OCI-M1 (cell line): ENCODE measurements at places on chromosomes 2 and 18.

DNA sequence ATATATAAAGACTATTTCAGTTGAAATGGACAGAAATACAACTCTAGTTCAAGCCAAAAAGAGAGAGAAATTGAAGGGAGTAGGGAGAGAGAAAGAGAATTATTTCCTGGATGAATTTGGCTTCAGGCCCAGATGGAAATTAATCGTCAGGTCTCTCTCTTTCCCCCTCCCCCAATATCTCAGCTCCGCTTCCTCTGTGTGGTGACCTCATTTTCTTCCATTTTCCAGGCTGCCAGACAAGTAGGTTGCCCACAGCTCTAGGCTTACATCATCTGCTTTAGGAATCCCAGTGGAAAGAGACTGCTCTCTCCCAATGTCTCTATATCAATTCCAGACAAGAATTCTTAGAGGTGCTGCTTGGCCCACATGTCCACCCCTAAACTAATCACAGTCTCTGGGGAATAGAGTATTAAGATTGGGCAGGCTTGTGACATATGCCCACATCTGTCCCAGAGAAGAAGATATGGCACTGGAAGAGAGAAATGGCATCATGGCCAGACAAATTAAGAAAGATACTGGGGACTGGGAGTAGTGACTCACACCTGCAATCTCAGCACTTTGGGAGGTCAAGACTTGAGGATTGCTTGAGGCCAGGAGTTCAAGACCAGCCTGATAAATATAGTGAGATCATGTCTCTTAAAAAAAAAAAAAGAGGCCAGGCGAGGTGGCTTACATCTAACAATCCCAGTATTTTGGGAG is 37.2 kb upstream of the CFAP36 start:
- peak; percentile 21 for DNase-seq

DNA sequence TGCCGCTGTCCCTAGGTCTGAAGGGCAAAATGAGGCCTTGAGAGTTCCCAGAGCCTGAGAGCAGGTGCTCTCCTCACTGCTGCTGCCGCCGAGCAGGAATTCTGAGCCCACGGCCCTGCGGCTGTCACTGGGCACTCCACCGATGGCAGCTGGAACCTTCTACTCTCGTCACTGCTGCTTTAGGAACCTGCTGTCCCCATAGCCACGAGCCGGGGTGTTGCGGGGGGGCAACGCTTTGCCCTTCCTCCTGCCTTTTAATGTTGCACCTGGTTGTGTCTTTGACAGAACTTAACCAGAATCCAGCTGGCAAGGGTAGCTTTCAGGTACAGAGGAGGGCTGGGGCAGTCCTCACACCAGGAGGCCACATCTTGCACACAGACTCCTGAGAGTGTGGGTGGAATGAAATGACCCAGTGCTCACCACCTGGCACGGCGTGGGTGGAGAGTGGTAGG is 32.3 kb downstream of the NCK2 start:
- no peak for DNase-seq

GRCh38 chr2:20633001-20633400 is 17.9 kb downstream of the HS1BP3 start:
- no peak for DNase-seq

- no peak for DNase-seq
Observed at GRCh38 chr18:35122586-35123224, 81.5 kb downstream of the MAPRE2 start.

- DNase-seq, result no peak
Observed at GRCh38 chr2:46651363-46652099, 172.2 kb downstream of the TMEM247 start.

DNA sequence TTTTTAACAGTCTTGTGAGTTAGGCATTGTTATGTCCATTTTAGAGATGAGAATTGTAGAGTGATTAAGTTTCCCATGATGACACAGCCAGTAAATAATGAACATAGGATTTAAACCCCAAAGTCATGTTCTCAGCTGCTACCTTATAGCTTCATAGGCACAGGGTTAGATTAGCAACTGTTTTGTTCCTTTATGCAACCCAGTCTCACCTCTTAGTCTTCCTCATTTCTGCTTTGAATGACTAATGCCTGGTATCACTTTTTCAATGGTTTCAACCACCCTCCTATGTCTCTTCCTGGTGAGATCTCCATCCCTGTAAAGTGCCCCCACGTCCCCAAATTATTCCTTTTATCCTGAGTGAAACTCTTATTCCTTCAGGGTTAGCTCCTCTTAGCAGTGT is 44.3 kb downstream of the MFSD6 start:
- peak; percentile 26 for DNase-seq

DNA sequence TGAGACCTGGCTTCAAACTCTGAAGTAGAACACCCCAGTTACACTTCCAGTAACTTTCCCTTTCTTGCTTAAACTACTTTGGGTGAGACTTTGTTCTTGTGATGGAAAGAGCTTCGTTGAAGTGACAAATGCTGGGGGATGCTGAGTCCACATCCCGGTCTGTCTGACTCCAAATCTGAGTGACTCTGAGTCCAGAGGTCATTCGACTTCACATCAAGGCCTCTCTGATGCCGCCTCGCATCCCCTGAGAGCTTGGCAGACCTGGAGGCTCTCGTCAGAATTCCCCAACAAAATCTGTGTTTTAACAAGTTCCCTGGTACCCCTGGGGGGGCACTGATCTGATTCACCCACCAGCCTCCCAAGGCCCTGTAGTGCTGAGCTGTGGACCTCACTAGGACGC is 31.6 kb upstream of the ROCK2 start:
- DNase-seq, result no peak

DNA sequence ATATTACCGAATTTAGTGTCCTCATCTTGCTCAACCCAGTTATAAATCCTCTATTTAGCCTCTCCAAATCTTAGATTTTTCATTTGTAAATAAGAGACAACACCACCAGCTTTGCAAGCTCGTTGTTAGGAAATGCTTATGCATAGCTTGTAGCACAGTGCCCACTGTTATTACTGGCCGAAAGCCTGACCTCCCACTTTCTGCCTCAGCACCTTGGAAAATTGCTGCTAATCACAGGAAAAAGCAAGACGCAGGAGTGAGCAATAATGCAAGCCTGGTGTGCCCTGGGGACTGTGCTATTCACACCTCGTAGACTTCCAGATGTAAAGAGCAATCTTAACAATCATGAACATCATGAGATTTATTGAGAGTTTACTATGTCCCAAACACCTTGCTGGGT is 124.2 kb upstream of the ARL4C start:
- no peak for DNase-seq

- no peak for DNase-seq
Observed at GRCh38 chr2:96811917-96812316, 4.2 kb upstream of the CNNM3 start.

- no peak for DNase-seq
Observed at GRCh38 chr18:25710981-25711380, 359.0 kb upstream of the ZNF521 start.

DNA sequence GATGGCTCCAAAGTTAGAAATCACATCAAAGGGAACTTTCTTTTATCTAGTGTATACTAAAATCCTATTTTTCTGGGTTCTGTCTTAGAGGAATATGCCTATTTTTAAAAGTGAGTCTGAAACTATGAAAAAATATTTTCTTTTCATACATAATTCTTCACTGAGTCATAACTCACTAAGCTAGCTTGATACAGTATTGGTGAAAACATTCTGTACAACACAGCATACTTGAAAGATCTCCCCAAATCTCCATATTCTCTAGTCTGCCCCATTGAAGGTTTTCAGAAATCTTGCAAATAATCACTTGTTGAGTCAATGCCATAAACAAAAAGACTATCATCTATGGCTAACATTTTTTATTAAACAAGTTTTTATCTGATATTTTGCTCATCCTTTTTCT is 44.5 kb downstream of the COL3A1 start:
- no peak for DNase-seq

DNA sequence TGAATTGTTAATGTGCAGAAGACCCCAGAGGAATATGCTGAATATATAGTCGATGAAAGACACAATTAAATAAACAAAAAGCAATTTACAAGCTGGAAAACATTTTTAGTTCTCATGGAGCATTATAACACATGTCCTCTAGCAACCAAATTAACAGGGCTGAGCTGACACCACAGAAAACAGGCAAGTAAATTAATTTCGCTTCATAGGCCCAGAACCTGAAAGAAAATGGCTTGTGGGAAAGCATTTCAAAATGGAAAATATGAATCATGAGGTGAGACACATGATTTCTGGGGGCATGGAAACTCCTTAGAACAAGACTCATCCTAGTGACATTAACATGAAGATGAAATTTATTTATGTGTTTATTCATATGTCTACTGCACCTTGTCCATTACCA is 25.0 kb upstream of the RNF152 start:
- no peak for DNase-seq

DNA sequence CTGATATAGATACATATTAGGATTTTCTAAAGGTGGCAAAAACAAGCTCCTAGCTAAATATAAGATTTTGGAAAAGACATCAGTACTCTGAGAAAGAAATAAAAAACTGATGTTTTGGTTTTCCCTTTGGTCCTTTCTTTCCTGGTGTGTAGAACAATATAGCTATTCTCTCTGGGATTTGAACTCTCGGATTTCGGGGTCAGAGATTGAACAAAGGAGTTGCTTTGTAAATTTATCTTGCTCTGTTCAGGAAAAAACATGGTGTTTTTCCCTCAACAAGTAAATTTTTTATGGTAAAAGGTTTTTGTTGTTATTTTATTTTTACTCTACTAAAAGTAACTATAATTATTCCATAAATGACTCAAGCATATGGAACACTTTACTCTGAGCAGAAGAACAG is 889.3 kb downstream of the ERBB4 start:
- DNase-seq, result no peak

- peak; percentile 94 for DNase-seq
Observed at GRCh38 chr2:26503231-26503880, 25.4 kb upstream of the OTOF start.

GRCh38 chr18:57997820-57998219 is 46.2 kb upstream of the NEDD4L start:
- DNase-seq, result no peak

DNA sequence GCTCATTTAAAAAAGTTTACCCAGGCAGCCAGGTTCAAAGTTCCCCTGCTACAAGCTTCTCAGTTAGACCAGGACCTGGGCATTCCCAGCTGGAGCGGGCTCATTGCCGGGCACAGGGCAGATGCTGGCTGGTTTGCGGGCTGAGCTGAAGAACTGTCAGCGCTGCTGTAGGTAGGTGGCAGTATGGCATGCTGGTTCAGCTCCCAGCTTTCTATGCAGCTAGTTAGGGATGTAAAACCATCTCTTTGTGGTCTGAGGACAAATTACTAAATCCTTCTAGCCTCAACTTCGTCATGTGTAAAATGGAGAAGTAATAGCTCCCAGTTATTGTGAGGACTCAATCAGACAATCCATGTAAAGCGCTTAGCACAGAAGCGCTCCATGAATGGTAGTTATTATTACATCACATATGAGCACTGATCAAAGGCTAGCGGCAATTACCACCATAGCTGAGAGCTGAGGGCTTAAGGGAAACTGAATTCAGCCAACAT is 2.4 kb upstream of the LDLRAD4 start:
- peak; percentile 81 for DNase-seq

GRCh38 chr18:60391571-60392226 is 19.1 kb upstream of the MC4R start:
- no peak for DNase-seq

- peak; percentile 49 for DNase-seq
Observed at GRCh38 chr2:184067502-184067901, 530.8 kb upstream of the ZNF804A start.

DNA sequence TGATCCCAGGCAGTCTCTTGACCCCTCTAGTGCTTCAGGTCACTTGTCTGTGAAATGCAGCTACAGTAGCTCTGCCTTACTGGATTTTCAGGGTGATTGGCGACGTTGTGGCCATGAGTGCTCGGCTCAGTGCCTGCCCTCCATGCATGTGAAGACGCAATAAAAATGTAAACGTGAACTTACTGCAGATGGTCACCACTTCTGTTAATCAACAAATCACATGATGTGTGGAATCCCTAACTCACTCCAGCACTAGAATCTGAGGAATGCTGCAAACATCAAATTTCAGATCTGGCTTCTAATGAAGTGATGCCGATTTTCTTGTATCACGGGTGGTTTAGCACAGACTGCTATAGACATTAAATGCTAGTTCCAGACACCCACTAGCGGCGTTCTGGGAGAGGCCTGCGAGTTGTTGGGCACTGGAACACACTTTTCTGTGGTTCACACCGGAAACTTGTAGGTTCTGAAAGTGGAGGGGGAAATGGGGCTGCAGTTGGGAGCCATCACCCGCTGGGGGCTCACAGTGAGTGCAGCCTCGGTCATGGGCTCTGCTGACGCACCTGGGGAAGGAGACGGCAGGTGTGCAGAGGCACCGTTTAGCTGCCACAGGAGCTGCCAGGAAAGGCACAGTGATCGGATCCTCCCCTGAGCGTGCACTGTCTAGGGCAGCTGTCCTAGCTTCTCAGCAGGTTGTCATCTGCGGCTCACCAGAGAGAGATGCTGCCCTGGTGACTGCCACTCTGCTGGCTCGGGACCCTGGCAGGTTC is 6.5 kb downstream of the CNDP1 start:
- no peak for DNase-seq

DNA sequence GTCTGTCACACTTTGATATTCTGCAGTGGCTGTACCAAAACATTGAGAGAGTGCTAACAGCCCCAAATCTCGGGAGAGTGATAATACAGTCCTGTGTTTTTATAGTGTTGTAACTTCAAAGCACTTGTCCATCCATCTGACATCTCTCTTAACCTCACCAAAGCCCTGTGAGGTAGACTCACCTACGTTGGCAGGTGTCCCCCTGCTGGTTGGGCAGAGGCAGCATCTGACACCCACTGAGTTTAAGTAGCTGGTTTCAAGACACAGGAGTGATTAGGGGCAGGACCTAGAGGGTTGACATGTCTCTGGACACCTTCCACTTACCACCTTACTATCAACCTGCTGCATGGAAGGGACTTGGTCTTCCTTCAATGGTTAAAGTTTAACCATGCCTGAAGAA is 22.9 kb downstream of the COLEC12 start:
- DNase-seq, result peak; percentile 12

DNA sequence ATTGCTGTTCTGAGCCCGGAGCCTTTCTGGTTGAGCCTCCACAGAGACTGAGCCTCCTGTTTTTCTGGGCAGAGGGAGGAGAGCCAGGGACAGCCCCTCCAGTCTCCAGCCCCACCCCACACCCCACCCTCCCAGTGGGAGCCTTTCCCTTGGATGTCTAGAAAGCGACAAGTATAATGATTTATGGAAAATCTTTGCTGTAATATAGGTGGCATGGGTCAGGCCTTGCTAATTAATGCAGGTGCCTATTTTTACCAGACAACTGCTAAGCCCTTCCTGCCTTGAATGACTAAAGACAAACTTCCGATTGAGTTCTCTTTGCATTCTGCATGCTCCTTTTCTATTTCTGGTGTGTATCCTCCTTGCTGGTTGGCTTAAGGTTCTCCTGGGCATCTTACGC is 43.1 kb downstream of the MERTK start:
- DNase-seq, result no peak

- DNase-seq, result peak; percentile 29
Observed at GRCh38 chr2:174656676-174657176, 59.1 kb upstream of the WIPF1 start.

- no peak for DNase-seq
Observed at GRCh38 chr18:43009674-43010073, 105.8 kb downstream of the RIT2 start.

GRCh38 chr2:233535271-233535670 is 31.3 kb downstream of the USP40 start:
- no peak for DNase-seq

GRCh38 chr2:79294994-79295393 is 135.4 kb upstream of the REG3A start:
- no peak for DNase-seq
